Posterior cingulate gyrus (tissue), 11 donors: ENCODE measurements at places on chromosomes 7 and 10.

DNA sequence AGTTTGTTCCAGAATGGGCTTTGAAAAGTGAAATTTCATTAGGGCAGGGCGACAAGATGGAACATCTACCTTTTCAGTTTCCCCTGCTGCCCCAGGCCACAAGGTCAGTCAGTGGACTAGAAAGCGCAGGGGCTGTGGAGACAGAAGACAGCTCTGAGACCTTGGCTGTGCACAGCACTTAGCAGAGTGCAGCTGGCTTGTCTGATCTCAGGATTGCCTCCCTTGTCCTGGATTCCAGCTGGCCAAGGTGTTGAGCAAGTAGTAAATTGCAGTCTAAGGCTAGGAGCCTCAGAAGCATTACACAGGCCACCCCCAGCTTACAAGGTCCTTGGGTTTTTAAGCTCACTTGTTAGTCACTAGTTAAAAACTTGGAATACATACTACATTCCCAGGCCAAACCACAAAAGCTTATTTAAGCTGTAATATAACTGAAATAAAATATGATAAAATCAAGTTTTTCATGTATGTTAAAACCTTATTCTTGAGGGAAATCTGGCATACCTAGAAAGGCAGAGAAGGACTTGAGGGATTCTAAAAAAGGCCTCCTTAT is 67.3 kb upstream of the NPY start:
- no peak for DNase-seq

DNA sequence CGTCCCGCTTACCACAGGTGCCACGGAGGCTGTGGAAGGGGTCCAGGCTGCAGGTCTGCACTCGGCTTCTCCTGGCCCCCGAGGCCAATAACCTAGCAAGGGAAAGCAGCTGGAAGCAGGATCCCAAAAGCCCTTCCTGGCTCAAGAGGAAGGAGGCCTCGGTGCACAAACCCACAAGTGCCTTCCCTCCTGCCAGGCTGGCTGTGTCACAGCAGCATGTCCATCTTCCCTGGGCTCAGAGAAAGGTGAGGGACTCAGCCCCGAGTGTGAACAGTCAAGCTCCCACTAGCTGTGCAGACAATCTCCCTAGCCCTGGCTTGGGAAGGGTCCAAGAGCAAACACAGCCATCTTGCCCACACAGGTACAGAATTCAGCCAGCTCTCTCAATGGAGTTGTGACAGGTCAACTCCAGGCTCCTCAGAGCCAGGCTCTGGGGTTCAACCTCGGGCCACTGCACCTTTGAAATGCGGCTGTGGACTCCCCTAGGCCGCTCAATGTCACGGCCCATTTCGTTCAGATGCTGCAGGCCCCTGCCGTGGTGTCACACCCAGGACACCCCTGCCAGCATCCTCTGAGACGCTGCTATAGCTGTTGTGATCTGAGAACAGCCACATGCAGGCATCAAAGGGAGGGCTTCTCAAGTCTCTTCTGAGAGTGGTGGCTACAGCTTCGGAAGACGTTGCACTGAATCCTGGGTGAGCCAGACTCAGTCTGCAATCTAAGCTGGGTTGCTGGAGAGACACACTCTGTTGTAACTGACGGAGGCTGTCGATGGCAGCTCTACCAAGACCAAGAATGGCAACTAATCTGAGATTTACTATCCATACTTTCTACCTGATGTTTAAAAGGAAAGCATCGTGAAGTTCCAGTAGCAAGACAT is 137.9 kb downstream of the DIP2C start:
- DNase-seq: no peak

- DNase-seq: no peak
Observed at GRCh38 chr7:28397141-28397540, 15.2 kb upstream of the CREB5 start.

DNA sequence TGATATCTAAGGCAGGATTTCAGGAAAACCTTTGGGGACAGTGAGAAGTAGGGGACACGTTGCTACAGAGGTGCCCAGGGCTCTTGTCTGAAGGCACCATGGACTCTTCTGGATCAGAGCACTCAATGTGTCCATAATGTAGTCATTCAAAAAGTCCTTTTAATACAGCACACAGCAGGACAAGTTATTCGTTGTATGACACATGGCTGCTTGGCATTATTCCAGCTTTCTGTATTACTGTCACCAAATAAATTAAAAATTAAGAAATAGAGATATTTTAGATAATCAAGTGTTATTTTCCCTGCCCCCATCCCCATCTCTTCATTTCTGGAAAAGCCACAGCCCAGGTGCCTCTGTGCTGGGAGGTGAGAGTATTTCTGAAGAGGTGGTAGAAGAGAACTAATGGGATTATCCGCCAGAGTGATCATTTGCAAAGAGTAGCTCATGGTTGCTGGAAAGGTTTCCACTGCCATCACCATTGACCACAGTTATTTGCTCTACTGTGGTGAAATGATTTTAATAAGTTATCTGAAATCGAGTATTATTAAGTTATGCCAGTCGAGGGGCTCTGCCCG is 83.0 kb downstream of the CXCL12 start:
- no peak for DNase-seq

DNA sequence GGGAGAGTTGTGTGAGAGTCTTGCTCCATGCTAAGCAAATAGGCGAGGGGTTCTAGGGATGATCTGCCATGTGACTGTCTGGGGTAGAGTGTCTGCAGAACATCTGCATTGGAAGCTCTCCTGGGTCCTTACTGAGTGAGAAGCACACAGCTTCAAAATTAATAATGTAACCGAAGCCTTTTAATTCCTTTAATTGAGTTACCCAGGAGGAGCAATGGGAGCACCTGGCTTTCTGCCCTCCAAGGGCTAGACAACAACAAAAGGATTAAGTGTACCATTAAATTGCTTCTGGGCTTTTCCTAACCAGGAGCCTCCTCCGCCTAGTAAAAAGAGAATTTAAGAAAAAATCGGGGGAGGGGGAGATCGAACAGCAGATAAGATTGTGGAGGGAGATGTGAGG is 102.0 kb upstream of the TBX20 start:
- no peak for DNase-seq

DNA sequence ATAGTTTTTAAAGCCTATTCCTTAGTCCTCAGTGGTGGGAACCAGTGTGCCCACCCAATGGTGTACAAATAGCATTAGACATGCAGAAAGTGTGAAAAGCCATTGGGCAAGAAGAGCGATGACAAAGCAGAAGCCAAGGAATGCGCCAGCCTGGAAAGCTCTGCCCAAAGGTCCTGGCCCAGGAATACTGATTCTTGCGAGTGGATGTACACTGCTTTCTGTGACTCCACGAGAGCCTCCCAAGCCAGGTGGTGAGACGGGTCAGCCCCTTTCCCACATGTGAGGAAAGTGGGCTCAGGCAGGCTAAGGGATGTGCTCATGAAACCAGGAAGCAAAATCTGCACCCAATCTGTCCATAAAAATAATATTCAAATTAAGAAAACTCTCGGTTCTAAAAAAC is 106.6 kb downstream of the ADCY1 start:
- DNase-seq: no peak

- DNase-seq: no peak
Observed at GRCh38 chr10:95536017-95536416, 25.2 kb downstream of the SORBS1 start.

DNA sequence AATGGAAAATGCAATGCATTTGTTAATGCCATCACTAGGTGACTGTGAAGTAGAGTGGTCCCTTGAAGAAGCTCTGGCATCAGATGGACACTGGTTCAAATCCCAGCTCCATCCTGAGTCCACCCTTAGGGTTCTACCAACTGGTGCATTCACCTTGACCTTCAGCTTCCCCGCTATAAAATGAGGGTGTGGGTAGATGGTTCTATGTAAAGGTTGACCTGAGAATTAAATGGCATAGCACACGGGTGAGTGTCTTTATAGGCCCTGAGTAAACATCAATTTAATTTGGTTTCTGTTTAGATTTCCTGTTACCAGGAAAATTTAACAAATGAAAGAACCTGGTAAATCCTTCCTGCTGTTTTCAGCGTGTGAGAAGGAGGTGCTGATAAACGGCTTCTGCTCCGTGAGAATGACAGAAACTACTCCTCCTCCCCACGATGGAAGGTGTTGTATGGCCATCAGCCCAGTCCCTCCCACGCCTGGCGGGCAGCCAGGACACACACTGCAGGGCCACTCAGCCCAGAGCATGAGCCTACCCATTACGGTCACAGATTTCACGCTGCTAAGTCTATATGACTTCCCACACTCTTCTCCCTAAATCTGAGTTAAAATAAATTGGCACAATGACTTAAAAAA is 210.1 kb downstream of the TNS3 start:
- no peak for DNase-seq

GRCh38 chr10:127619546-127620325 is 70.6 kb downstream of the NPS start:
- DNase-seq: peak; percentile 69

- no peak for DNase-seq
Observed at GRCh38 chr7:80373429-80374032, 138.3 kb downstream of the GNAT3 start.

- DNase-seq: no peak
Observed at GRCh38 chr10:80051993-80052392, 26.5 kb upstream of the TMEM254 start.

DNA sequence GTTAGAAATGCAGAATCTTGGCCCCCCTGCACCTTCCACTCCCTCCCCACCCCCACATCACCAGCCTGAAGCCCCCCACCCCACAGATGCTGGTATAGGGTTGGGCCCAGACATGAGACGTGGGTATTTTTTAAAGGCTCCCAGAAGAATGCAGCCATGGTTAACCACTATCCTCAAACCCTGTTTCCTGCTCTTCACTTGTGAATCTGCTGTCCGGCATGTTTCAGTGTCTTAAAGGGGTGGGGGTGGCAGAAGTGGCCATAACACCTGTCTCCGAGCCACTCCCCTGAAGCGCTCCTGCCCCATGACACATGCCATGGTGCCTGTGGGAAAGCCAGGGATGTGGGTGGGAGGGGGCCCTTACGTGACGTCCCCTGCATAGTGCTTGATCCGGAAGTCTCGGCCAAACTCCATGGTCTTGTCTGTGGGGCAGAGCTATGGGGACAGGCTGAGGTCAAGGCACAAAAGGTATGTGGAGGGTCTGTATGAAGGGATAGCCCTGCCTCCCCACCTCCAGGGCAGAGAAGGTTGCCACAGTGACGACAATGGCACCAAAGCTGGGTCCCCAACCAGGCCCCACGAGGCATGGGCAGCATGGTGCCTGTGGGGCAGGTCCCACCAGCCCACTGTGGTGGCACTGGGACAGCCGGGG is 9.6 kb downstream of the MYO1G start:
- no peak for DNase-seq

- DNase-seq: no peak
Observed at GRCh38 chr7:40714363-40715052, 579.7 kb downstream of the SUGCT start.

DNA sequence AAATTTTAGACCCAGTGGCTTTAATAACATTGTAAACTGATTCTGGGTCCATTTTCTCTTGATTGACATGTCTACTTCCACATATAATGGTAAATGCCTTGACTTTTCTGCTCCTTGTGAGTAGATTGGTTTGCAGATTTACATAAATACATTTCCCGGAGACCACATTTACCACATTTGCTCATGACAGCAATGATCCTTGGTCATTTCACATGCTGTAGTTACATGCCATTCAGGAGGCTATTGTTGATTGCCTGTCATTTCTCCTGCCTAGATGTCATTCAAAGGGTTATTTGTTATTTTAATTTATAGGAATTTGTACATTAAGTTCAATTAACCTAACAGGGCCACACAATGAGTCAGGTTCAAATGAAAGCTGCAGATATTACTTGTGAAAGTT is 280.5 kb downstream of the CNTNAP2 start:
- DNase-seq: no peak

- DNase-seq: no peak
Observed at GRCh38 chr10:125004571-125005311, 62.8 kb downstream of the ZRANB1 start.

- DNase-seq: no peak
Observed at GRCh38 chr10:124071141-124071540, 22.3 kb downstream of the CHST15 start.

- DNase-seq: no peak
Observed at GRCh38 chr10:4131407-4132215, 346.6 kb upstream of the KLF6 start.

GRCh38 chr7:34839645-34840044 is 181.6 kb downstream of the NPSR1 start:
- no peak for DNase-seq

DNA sequence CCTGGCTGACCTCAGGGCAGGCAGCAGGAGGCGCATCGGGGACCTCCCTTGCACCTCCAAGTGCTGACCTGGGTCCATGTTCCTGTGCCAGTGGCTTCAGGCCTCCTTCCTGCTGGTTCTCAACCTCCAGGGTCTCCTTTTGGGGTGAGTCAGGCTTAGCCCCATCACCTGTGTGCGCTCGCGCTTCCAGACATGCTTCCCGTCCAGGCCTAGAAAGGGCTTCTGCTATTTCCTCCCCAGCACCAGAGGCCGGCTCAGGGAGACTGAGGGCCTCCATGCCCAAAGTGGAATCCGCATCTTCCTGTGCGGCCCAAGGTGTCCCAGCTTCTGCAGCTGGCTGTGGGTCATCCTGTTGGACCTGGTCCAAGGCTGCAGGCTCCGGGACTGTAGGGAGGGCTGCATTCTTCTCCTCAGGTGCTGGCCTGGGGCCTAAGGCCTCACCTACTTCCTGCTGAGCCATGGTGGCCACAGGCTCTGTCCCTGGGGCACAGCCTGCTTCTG is 5.9 kb downstream of the NACAD start:
- DNase-seq: peak; percentile 84

GRCh38 chr7:101287032-101287431 is 34.6 kb downstream of the IFT22 start:
- DNase-seq: peak; percentile 34

DNA sequence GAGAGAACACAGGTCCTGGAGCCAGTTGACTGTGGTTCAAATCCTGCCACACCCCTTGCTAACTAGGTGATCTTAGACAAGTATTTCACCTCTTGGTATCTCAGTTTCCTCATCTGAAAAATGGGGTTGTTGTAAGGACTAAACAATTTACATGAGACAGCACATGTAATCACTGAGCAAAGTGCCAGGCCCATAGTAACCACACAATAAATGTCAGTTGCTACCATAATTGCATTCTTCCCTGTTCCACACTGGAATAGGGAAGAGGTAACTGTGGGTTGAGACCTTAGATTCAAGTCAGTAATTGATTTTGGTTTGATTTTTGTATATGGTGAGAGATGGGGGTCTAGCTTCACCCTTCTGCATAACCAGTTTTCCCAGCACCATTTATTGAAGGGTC is 91.4 kb upstream of the PDLIM1 start:
- no peak for DNase-seq

DNA sequence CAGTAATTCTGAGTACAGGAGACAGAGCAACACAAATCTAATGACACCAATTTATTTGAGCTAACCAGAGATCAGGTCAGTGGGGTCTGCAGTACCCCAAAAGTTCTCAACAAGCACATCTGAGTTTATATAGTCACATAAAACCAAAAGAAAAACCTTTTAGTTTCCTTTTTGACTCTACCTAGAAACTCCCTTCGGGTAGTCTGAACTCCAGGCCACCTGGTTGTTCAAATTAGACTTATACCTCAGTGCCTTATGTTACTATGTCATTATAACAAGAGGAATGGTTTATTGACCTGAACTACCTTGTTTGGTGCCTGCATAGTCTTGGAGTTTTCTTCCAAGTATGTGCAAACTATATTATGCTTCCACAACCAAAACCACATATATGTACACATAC is 14.6 kb downstream of the ZCWPW1 start:
- no peak for DNase-seq
